Smooth muscle cell of trachea (primary cell): ENCODE measurements at places on chromosomes 7 and 10. TPM values are rescaled to one million over a fixed set of nuclear protein-coding genes. Genes with fewer than 3 reads are reported as not detected.

PDE6C gene
- not detected in 2 replicates for total RNA-seq

AKR1C3 gene
- total RNA-seq = 104 and 182 TPM in 2 replicates

MET gene
- 12.6 and 17.5 TPM in 2 replicates for total RNA-seq

URGCP gene
- total RNA-seq = 33.7 and 44.0 TPM in 2 replicates

TWNK gene
- 2.9 and 3.6 TPM in 2 replicates for total RNA-seq

HMX3 gene
- total RNA-seq = not detected in 2 replicates
